ENCODE measurements at places on chromosomes 5 and 9. TPM values are rescaled to one million over a fixed set of nuclear protein-coding genes. Genes with fewer than 3 reads are reported as not detected.

The ACER2 gene
- total RNA-seq = 1.9 TPM

- H3K36me3 ChIP-seq = peaks cover 7% of the 10 kb centered on the region
- no peak for DNase-seq
- no peak overlapping the region for H3K27ac ChIP-seq
- H3K4me1 ChIP-seq = peaks cover 15% of the 10 kb centered on the region
- no peak overlapping the region for H3K4me3 ChIP-seq
- no peaks in the 10 kb centered on the region for H3K27me3 ChIP-seq
These were observed 154.6 kb upstream of the GNA14 start for GRCh38 chr9:77802515-77803293.

- H3K27me3 ChIP-seq = no peaks in the 10 kb centered on the region
- H3K36me3 ChIP-seq = no peaks in the 10 kb centered on the region
- no peaks in the 10 kb centered on the region for H3K4me1 ChIP-seq
- no peak overlapping the region for H3K4me3 ChIP-seq
- no peak for DNase-seq
These were observed 607 bp downstream of the FAXDC2 start for GRCh38 chr5:154849791-154850201.

The GALNT10 gene
- total RNA-seq = 34.8 TPM

DNA sequence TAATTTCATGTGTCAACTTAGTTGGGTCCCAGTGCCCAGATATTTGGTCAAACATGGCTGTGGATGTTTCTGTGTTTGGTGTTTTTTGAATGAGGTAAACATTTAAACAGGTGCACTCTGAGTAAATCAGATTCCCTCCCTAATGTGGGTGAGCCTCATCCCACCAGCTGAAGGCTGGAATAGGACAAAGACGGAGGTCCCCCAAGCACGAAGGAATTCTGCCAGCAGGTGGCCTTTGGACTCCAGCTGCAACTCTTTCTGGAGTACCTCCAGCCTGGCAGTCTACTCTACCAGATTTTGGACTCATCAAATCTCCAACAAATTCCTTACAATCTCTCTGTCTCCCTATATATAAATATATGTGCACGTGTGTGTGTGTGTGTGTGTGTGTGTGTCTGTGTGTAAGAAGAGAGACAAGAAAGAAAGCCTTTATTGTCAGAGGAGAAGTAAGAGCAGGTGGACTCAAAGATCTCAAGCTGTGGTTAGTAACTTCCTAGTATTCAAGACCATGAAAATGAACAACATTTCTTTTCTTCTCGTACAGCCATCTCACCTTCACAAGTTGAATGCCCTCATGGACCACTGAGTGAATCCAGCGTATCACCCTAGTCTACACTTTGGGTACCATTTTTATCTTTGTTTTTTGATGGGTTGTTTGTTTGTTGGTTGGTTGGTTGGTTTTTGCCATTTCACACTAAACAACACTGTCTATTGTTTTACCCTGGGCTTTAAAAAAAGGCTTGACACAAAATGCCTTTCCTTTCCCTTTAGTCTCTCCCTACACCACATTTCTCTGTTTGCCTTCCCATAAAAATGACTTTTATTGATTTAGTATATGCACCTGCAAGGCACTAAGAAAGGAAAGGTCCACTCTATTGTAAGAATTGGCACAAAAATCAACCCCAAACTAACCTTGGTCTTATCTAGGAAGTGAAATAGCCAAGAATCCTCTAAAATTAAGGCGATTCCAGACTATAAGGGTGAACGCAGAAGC, 118.7 kb downstream of the TENT4A start:
- H3K27me3 ChIP-seq = peaks cover 3% of the 10 kb centered on the region
- DNase-seq = no peak
- H3K27ac ChIP-seq = no peak overlapping the region
- H3K4me1 ChIP-seq = peaks cover 62% of the 10 kb centered on the region
